ENCODE measurements at places on chromosomes 3 and 15.

GRCh38 chr15:58038426-58039078 is 27.0 kb downstream of the ALDH1A2 start:
- peak; percentile 52 for DNase-seq

- DNase-seq, result no peak
Observed at GRCh38 chr3:184812662-184813042, 686 bp downstream of the VPS8 start.

DNA sequence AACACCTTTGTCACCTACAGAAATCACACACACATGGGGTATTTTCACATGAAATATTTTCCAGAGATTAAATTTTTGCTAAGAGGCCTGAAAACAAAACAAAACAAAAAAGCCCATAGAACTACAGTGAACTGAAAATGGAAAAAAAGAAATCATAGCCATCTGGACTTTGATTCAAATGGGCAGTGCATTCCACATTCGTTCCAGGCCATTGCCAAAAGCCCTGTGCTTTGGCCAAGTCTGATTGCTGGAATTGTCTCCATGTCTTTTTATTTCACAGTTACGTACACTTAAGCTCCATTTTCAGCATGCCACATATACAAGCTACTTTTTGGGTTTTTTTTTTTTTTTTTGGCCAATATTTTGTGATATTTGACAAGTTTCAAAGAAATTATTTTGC is 47.1 kb downstream of the TFG start:
- no peak for DNase-seq

DNA sequence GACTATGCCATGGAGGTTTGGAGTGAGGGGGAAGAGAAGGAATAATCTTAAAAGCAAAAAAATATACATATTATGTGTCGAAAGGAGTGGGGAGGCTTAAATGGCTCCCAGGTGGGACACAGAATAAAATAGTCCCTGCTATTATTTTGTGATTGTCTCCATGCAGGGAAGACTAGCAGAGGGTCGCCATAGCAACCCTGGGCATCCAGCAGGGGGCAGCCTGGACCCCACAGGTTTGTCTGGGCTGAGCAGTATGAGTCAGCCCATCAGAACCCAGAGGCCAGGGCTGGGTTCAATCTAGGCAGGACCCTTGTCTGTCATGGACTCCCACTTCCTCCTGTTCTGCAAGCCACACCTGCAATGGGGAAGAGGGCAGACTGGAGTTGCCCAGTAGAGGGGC is 17.6 kb upstream of the LINGO1 start:
- peak; percentile 5 for DNase-seq

DNA sequence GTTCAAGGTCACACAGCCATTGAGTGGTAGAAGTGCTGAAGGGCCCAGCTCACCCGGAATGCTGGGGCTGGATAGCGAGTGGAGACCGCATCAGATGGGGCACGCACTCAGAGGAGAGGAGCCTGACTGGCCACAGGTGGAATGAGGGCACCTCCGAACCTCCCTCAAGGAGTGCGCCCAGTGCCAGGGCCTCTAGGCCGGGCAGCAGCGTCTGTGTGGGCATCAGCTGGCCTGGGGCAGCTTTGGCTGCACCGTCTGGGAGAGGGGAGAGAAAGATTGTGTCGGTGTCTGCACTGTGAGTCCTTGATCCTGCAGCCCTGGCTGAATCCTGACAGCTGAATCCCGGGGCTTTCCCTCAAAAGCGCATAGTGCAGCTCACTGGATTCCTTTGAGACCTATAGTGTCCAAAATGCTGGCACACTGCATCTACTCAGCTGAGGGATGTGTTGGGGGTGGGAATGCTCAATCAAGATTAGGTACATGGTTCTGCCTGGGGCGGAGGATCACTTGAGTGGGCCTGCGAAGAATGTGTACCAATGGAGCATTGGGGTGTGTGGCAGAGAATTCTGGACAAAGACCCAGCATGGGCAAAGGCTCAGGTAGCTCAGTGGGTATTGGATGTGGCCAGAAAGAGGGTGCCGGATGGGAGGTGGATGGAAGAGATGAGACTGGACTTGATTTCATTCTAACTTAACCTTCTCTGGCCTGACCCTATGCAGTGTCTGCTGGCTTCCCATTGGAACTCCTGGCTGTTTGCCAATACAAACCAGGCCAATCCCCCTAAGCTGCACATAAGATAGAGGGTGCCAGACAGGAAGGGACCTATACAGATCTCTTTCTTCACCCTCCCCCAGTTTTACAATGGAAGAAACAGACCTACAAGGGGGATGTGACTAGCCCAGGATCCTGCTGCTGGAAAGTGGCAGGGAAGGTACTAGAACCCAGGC is 950 bp downstream of the ANKDD1A start:
- DNase-seq, result no peak

DNA sequence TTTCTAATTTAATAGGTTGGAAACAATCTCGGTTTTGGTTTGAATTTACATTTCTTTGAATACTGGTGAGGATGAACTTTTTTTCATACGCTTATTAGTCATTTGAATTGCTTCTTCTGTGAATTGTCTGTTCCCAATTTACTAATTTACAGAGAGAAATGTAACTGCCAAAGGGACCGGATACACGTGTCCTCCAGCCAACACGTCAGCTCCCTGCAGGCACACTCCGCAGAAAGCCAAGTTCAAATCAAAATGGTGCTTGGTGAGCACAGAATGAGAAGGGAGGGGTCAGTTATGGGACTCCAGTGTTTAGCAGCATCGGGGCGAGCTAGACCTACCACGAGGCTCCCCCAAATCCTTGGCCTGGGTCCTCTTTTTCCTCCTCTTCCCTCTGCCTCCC is 10.8 kb upstream of the TSEN2 start:
- no peak for DNase-seq

- DNase-seq, result no peak
Observed at GRCh38 chr3:184726497-184726896, 14.6 kb upstream of the MAGEF1 start.

GRCh38 chr3:185225523-185225922 is 28.3 kb downstream of the EHHADH start:
- no peak for DNase-seq

- DNase-seq, result no peak
Observed at GRCh38 chr3:149909923-149910322, 60.8 kb downstream of the PFN2 start.

DNA sequence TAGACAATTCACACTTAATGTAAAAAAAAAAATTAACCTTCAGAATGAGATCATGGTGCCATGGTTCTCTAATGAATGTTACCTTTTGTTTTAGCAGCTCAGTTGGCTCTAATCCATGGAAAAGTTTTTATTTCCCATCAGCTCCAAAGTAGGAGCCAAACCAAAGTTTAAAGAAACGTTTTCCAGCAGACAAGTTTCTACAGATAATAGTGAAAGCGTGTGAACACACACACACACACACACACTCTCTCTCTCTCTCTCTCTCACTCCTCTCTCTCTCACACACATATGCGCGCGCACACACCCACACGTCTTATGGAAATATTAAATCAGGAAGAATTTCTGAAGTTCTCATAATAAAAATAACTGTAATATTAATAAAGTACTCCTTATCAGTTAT is 46.9 kb downstream of the MBNL1 start:
- DNase-seq, result no peak

- no peak for DNase-seq
Observed at GRCh38 chr15:72306211-72306785, 13.7 kb downstream of the CELF6 start.

- no peak for DNase-seq
Observed at GRCh38 chr3:160622263-160623045, 54.5 kb upstream of the ARL14 start.

- DNase-seq, result no peak
Observed at GRCh38 chr15:91482799-91483198, 370.7 kb upstream of the SLCO3A1 start.

DNA sequence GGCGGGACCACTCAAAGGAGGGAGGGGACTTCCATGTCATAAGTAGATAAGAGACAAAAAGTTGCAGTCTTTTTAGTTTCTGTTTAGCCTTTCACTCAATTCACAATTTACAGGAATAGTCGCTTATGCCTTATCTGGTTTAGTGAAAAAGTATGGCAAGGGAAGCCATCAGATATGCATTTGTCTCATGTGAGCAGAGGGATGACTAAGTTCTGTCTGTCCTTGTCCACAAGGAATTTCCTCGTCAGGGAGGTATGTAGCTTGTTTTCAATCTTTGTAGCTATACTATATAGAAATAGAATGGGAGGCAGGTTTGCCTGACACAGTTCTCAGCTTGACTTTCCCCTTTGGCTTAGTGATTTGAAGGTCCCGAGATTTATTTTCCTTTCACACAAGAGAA is 882.8 kb downstream of the NAALADL2 start:
- DNase-seq, result no peak

- no peak for DNase-seq
Observed at GRCh38 chr3:10609134-10609533, 103.7 kb upstream of the ATP2B2 start.

- DNase-seq, result no peak
Observed at GRCh38 chr3:128316481-128316891, 150.2 kb downstream of the DNAJB8 start.

GRCh38 chr15:40501487-40501886 is 30.7 kb downstream of the CHST14 start:
- DNase-seq, result no peak

DNA sequence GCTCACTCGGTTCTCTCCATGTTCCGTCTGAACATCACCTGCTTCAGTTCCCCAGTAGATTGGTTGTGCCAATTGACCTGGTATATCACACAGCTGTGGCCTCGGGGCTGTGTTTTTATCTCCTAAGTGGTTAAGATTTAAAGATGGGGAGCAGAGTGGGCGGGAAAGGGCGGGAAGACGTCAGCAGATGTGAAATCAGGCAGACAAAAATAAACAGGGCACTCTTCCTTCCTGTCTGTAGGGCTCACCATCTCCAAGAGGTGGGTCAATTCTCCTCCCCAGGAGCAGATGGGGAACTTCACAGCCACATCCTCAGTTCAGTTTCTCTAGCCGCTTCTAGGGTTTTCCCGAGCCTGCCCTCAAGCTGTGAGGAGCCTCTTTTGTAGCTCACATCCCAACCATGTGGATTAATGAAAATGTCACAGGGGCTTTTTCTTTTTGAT is 26.8 kb upstream of the LIMD1 start:
- DNase-seq, result no peak

- DNase-seq, result no peak
Observed at GRCh38 chr3:10263646-10264363, 15.5 kb downstream of the TATDN2 start.

DNA sequence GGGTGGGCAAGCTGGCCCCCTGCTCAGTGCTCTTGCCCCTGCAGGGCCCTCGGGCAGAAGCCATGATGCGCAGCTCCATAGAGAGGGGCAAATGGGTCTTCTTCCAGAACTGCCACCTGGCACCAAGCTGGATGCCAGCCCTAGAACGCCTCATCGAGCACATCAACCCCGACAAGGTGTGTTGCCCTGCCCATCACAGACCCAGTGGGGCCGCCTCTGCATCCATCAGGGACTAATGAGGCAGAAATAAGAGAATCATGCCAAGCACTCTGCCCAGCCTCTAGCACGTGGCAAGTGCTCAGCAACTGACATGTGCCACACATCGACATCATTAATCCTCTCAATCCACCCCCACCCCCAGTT is 49.4 kb downstream of the SEMA3G start:
- DNase-seq, result no peak

GRCh38 chr15:100722551-100723314 is 120.3 kb downstream of the ASB7 start:
- DNase-seq, result no peak

- no peak for DNase-seq
Observed at GRCh38 chr3:38084334-38085310, 45.6 kb downstream of the DLEC1 start.

DNA sequence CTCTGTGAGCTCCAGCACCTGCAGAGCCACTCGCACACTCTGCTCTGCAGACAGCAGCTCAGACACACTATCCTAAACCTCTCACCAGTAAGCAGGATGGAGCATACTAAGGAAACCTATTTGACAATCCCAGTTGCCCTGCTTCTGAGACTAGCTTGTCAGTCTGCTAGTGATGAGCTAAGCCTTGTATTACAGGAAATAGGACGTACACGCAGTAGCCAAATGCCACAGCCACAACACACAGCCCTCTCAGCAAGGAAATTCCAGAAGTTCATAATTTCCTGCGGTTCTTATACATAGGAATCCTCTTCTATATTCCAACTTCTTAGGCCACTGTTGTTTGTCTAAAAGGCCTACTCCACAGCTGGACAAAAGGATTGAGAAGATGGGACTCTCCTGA is 74.5 kb downstream of the MYLK start:
- DNase-seq, result no peak

- no peak for DNase-seq
Observed at GRCh38 chr3:74673326-74673725, 58.9 kb upstream of the CNTN3 start.

- no peak for DNase-seq
Observed at GRCh38 chr15:55829826-55830225, 86.9 kb upstream of the PRTG start.

DNA sequence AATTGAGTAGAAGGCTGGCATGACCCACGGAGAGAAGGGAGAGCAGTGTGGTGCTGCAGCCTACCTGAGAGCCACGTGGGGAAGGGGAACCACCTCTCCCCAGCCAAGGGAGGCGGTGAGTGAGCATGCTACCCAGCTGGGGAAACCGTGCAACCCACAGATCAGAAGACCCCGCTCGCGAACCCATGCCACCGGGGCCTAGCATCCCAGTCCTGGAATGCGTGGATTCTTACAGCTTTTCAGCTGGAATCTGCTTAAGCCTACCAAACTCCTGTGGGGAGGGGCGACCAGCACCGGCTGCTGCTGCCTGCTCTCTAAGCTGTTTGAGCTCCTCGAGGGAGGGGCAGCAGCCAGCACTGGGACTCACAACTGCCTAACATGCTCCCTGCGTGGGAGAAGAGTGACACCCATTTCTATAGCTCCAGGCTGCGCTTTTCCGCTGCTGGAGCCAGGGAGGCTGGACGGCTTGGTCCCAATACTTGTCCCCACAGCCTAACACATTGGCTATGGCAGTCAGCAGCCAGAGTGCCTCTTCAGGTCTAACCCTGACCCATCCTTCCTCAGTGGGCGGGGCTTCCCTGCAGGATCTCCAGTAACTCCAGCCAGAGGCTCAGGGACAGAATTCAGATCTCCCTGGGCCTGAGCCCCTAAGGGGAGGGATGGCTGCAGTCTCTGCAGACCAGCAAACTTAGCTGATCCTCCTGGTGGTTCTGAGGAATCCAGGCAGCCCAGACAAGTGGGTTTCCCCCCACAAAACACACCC is 20.0 kb upstream of the TEX55 start:
- DNase-seq, result no peak

DNA sequence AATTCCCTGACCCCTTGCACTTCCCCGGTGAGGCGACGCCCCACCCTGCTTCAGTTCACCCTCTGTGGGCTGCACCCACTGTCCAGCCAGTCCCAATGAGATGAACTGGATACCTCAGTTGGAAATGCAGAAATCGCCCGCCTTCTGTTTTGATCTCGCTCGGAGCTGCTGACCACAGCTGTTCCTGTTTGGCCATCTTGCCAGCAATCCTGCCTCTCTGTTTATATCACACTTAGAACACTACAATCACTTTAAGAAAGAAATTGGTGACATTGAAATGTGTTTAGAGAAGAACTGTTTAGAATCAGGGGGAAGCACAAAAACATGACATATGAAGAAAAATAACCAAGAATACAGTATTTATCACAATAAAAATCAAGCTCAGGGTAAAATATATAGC is 127.5 kb upstream of the SUCLG2 start:
- no peak for DNase-seq

GRCh38 chr3:123096731-123097130 is 29.9 kb downstream of the PDIA5 start:
- peak; percentile 40 for DNase-seq

- no peak for DNase-seq
Observed at GRCh38 chr3:122502941-122503340, 11.8 kb downstream of the KPNA1 start.

GRCh38 chr3:102736288-102736974 is 301.6 kb downstream of the ZPLD1 start:
- no peak for DNase-seq

All from NCI-H1694 treated with DMSO at 0.1 percent for 48 hours (cell line).